ENCODE measurements at places on chromosomes 3 and 15.

GRCh38 chr15:48358229-48359152 lies 27.3 kb downstream of the DUT start:
- peak; percentile 50 for DNase-seq

DNA sequence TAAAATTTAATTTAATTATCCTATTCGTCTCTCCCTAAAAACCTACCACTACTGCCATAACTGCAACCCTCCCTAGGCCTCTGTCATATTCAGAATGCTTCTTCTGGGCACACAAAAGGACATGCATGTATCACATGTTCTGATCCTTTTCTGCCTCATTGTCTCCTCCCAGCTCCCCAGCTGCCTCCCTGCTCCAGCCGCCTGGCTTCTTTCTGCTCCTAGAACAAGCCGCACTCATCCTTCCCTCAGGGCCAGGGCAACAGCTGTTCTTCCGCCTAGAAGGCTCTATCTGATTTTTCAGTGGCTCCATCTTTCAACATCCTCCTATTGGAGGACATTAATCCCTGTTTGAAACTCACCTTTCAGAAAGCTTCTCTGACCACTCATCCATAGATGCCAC lies 38.6 kb downstream of the TMED3 start:
- DNase-seq, result no peak

GRCh38 chr3:17935222-17935621 lies 192.8 kb upstream of the TBC1D5 start:
- DNase-seq, result no peak

- peak; percentile 62 for DNase-seq
These were observed 44.7 kb downstream of the MYO1E start for GRCh38 chr15:59327942-59328341.

DNA sequence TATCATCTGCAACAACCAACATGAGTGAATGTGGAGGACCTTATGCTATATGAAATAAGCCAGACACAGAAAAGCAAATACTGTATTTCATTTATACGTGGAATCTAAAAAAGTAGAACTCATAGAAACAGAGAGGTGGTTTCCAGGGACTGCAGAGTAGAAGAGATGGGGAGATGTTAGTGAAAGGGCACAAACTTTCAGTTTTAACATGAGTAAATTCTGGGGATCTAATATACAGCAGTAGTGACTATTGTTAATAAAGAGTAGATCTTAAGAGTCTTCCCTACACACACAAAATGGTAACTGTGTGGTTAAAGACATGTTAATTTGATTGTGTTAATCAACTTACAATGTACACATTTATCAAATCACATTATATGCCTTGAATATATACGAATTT lies 20.9 kb upstream of the MELTF start:
- DNase-seq, result no peak

GRCh38 chr3:188316021-188316722 lies 162.2 kb downstream of the LPP start:
- peak; percentile 44 for DNase-seq

DNA sequence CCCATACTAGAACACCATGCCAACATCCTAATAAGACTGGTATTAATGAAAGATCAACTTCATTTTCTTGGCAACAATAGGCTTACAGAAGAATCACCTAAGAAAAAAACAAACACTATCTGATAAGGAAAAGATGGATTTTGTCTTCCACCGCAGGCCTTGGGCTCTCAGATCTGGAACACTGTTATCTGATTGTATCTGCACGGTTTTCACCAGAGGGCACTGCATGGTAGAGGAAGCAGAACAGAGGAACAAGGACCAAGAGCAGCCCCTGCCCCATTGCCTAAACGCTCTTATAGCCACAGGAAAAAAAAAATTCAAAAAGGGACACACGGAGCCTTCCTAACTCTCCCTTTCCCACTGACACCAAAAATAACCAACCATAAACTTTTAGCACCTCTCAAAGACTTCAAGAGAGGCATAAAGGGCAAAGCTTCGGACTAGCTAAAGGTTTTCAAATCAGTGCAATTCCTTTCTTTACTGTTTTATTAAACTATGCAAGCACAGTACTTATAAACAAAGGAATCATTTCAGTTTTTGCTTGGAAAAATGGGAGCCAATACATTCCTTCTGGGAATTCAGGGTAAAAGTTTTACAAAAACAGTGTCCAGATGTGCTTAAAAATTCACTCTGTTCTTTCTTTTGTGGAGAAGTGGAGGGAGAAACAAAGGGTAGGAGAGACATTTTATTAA lies 23.3 kb downstream of the IL17RD start:
- DNase-seq, result no peak

DNA sequence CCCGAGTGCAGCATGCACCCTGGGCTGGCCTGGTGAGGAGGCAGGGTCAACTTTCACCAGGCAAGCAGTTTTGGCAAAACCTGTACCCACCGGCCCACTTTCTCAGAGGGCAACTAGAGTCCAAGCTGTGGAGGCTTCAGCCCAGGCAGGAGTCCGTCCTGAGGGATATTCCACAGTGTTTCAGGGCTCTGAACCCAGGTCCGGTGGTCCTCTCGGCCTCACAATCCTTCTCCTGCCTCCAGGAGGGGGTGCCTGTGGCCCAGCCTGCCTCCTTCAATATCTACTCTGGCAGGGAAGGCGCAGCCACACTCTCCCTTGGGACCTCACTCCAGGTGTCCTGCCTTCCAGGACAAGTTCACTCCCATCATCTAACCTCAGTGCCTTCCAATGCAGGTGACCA lies 3.9 kb downstream of the PLA2G4E start:
- DNase-seq, result no peak

DNA sequence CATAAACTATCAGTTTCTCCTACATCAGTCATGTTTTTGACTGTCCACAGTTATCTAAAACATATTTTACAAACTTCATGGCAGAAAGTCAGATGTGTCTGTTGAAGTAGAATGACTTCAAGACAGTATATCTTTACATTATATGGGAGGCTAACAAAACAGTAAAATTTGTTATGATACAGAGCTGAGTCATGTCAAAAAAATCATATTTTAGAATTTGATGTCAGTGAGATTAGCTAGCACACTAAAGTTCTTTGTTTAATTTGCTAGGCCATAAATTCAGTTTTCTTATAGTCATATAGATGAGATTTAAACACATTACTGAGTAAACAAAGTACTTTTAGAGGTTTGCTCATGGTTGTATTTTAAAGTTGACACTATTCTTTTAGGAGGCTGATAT lies 80.3 kb upstream of the IGSF10 start:
- DNase-seq, result no peak

DNA sequence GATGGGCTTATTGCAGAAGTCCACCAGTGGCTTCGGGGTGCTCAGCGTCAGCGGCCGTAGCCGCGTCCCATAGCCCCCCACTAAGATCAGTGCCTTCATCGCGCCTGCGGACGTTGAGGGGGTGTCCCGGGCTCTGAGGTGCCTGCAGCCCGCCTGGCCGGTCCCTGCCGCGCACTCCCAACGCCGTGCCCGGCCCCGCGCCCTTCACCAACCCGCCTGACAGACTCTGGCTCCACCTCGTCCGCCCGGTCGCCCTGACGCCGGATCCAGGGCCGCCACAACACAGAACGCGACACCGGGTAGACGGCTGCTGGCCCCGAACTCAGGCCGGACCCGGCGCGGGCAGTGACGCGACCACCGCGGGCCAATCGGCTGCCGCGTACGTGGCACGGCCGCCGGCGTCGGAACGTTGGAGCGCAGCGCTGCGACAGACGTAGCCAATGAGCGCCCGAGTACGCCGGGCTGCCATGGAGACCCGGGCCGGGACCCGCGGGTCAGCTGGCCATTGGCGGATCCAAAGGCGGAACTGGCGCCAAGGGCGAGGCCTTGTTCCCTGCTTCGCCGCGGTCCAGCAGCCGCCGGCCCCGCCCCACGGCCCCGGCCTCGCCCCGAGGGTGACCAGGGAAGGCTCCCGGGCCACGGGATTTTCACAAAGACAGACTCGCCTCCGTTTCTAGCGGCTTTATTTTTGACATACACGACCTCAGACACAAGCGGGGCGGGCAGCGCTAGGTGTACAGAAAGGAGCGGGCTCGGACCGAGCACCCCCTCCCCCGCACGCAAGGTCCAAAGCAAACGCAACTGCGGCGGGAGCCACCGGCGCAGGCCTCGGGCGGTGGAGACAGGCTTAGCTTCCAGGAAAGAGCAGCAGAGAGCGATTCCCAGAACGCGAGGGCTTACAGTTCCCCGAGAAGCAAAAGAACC lies at the start of gene GMPPB:
TSS of gene GMPPB (minus strand) at position 324 of the 924 bp plus-strand sequence. CDS start at position 99, 225 bp downstream.
- peak; percentile 99 for DNase-seq

GRCh38 chr3:16686679-16687078 lies 81.5 kb upstream of the DAZL start:
- no peak for DNase-seq

DNA sequence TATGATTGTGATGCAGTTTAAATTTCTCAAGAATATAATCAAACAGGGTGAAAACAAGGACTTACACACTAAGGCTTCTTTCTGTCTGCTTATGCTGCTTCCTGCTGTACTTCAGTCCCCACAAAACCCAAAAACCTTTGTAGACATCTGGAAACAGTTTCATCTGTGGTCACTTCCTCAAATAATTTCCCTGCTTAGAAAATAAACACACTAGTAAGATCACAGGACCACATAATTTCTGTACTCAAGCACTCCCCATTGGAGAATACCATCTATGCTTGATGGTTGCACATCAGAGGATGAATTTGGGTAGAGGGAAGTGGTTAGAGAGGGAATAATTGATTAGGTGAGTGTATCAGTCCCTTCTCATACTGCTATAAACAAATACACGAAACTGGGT lies 266.2 kb downstream of the LSAMP start:
- no peak for DNase-seq
